ENCODE measurements at places on chromosomes 1 and 21. TPM values are rescaled to one million over a fixed set of nuclear protein-coding genes. Genes with fewer than 3 reads are reported as not detected.
A peak's percentile ranks its signal among the peaks of the same experiment; 100 is the strongest.

- DNase-seq: no peak
These were observed 1.8 kb downstream of the CALML6 start for GRCh38 chr1:1916851-1917251.

DNA sequence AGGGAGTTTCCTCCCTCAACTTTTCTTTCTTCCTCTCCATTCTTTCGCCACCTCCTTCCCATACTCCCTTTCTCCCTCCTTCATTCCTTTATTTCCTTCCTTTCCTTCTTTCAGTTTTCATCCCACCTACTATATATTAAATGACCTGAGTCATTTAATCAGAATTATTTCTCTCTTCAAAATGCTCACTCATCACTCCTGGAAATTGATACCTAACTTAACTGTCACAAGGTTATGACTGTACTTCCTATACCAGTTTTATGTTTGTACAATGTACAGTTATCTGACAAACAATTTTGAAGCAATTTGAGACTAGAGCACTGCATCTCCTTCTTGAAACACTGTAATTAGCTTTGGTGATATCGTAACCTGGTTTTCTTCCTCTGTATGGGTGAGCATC, 41.4 kb downstream of the NEXN start:
- no peak for DNase-seq

GRCh38 chr1:206082831-206083695, 30.1 kb downstream of the RHEX start:
- no peak for DNase-seq

- peak; percentile 33 for DNase-seq
These were observed 73.3 kb upstream of the RALGPS2 start for GRCh38 chr1:178651742-178652141.

DNA sequence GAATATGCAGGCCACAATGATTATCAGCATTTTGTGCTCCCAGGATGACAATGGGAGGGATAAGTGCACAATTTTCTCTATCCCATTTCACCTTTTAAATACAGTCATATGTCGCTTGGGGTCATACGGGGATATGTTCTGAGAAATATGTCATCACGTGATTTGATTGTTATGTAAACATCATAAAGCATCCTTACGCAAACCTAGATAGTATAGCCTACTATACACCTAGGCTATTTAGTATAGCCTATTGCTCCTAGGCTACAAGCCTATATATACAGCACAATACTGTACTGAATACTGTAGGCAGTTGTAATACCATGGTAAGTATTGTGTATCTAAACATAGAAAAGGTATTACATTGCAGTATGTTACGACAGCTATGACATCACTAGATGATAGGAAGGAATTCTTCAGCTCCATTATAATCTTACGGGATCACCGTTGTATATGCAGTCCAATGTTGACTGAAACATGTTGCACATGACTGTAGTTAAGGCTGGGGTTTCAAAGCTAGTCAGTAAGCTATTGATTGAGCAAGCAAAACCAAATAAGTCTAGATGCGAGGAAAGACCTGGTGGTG, 18.9 kb downstream of the RUSC1 start:
- peak; percentile 24 for DNase-seq

RGS8 gene
- not detected for total RNA-seq

All from fibroblast of the aortic adventitia (primary cell).